ENCODE measurements at places on chromosomes 2 and 18. TPM values are rescaled to one million over a fixed set of nuclear protein-coding genes. Genes with fewer than 3 reads are reported as not detected.

LHCGR gene
- not detected for total RNA-seq

GDF7 gene
- 0.73 TPM for total RNA-seq

CNDP1 gene
- 0.19 TPM for total RNA-seq

DNA sequence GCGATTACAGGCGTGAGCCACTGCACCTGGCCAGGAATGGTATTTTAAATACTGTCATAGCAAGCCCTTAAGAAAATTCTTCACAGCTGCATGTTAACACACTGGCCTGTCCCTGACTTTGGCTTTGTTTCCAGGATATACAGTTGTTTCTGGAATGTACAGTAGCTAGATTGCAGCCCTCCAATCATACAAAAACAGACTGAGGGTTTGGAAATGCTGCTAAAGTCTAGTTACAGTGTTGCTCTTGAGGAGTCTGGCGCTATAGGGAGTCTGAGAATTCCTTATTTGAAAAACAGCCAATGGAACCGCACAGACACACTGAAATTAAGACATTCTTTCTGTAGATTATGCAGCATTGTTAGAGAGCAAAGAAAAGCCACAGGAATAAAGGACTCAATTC, 37.7 kb downstream of the STON1 start:
- DNase-seq = no peak

OR6B2 gene
- total RNA-seq = not detected

DNA sequence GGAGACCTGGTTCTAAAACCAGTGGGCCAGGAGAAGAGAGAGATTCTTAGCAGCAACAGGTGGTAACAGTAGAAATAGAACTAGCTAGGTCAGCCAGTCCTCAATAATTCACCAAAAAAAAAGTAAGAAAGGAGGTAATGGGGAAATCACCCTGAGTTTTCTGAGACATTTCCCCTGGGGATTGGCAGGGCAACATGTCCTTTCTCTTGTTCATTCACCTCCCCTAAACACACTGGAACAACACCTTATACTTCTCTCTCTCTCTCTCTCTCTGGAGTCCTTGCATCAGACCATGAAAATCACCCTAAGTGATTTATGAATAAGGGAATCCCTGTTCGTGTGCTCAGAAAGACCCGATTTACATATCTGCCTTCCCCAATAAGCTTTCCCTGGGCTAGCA, 64.8 kb downstream of the COX7A2L start:
- DNase-seq = no peak

DNA sequence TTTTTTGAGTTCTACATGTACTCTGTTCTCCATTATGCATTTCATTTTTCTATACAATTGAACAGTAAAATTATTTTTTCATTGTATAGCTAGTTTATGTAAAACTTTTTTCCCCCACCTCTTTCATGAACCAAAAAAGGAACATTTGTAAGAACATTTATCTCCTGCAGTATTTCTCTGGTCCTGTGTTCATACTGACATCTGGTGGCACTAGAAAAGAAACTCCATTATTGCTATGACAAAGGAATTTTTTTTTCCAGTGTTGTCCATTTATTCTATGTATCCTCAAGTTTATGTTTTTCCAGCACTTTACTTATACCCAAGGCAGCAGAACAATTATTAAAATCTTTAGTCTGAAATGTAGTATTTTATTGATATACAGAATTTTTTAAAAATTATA, 27.4 kb upstream of the CHAC2 start:
- DNase-seq = no peak

RAB17 gene
- 95.2 TPM for total RNA-seq

DNA sequence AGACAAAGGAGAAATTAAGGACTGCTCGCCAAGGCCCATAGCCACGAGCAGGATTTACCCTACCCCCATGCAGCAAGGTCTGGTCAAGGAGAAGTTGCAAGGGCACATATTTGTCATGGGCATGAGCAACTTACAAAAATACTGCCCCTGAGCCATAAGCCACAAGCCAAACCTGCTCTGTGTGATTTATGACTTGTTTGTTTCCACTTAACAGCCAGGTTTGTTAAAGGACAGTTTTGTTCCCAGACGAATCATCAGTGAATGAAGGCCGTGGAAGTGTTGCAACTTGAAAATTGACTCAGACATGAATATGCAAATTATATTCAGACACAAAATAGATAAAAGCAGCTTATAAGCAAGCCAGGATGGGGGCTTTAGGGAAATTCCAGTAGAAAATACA, 31.3 kb upstream of the EVA1A start:
- no peak for DNase-seq

DNA sequence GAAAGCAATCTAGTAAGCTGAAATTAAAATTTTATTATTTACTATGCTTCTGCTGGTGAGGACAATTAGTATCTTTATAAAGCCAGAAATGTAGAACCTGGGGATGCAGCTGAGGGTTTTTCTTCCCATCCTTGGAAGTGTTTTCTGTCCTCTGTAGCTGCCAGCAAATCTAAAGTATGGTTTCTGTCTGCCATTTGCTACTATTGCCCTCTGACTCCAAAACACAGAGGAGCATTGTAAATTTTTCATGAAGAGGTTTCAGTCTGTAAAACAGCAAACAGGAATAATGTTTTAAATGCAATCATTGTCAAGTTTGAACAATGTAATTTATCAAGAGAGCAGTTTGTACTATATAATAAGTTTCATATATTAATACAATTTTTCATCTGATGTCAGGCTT, 258.8 kb downstream of the ZNF407 start:
- no peak for DNase-seq

STARD6 gene
- total RNA-seq = not detected

DNA sequence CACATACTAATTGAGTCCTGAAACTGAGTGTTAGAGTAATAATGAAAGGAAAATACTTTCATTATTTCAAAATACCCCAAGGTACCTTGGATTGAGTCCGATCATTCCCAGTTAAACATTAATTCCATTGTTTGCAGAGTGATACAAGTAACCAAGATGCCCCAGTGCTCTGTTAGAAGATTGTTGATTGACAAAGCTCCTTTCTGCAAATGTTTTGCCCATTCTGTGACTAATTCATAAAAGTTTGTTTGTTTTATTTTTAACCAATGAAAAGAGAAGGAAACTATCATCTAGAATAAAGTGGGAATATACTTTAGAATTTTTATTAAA, 124.0 kb downstream of the GULP1 start:
- DNase-seq = no peak

SCYGR4 gene
- not detected for total RNA-seq

PROC gene
- total RNA-seq = 0.95 TPM

ZC3H15 gene
- total RNA-seq = 46.5 TPM

- DNase-seq = no peak
Observed at GRCh38 chr18:69992776-69993175, 45.1 kb upstream of the CD226 start.

Measured in mucosa of descending colon (tissue), 3 donors.